ENCODE measurements at places on chromosomes 2 and 18.

- no peak for DNase-seq
These were observed 11.6 kb upstream of the ST3GAL5 start for GRCh38 chr2:85900366-85900765.

DNA sequence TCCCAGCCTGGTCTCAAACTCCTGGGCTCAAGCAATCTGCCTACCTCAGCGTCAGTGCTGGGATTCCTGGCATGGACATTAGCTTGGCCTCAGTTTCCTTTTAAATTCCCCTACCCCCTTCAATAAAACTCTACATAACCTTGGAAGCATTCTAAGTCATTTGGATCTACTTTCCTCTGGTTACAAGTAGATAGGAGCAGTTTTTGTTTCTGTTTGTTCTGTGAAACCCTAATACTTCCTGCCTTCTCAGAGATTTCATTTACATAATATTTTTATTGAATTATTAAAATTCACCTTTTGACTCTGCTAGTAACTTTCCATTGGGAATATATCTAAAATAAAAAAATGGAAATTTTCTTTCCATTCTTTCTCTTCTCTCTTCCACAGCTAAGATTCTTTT is 25.9 kb downstream of the GIGYF2 start:
- no peak for DNase-seq

- DNase-seq = no peak
These were observed 115.4 kb upstream of the PKDCC start for GRCh38 chr2:41932241-41933045.

GRCh38 chr2:16252891-16253290 is 312.5 kb downstream of the MYCN start:
- no peak for DNase-seq

DNA sequence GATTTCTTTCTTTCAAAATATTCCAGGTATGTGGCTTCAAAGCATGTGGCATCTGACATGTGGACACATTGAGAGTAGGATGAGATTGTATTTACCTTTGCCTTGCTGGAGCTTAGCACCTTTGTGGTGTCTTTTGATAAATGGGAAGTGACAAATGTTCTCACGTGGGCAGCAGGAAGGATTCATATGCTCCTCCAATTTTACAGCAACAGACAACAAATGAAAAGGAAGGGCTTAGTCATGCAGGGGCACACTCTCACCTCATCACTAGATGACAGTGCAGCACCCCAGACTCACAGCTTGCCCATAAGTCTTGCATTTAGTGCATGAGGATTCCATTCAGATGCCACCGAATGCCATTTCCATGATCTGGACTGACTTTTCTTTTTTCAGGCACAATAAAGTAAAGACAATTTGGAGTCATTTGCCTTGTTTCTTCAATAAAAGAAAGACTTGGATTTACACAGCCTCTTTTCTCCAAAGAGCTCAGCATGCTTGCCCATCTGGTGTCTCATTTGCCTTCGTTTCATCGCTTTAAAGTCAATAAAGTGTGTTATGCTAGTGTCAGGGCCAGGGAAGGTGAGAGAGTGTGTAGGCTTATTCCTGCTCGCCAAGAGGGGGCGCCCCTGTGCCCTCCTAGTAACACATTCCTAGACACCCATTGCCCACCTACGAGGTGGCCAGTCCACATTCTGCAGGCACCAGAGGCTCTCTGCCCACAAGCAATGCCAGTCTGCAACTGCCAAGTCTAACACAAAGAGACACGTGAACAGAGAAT is 39.6 kb upstream of the DAPL1 start:
- DNase-seq = no peak

DNA sequence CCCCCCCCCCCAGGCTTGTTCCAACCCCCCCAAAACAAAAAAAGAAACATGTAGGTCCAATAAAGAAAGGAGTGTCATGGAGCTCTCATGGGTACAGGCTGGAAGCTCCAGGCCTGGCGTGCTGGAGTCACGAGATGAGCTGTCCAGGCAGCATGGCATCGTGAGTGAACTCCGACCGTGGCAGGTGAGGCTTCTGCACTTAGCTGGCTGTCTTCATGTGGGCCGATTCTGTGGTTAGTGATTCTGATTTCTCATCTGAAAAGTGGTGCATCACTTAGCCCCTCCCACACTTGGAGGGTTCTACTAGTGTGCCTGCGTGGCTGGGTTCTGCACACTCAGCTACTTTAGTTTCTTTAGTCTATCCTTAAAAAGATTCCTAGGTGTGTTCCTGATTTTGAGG is 126.4 kb upstream of the MGAT5 start:
- DNase-seq = peak; percentile 63

DNA sequence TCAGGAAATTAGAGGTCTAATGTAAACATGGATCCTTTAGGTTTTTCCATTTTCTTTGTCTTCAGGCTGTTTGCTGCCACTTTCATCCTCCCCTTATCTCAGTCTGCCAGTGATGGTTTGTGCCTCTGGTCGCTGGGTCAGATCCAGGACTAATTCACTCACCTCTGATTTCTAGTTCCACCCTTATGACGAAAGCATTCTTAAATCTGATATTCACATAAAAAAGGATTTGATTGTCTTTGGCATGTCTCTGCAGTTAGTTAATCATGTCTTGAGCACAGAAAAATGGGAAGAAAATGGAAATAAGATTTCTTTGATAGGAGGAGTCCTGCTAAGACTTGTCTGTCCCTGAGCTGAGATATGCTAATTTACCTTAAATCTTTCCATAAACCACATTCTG is 4.6 kb downstream of the IL1RL1 start:
- DNase-seq = no peak

GRCh38 chr2:26018184-26019055 is 15.5 kb upstream of the RAB10 start:
- DNase-seq = no peak

- no peak for DNase-seq
These were observed 49.7 kb downstream of the TNS1 start for GRCh38 chr2:217953011-217953481.

DNA sequence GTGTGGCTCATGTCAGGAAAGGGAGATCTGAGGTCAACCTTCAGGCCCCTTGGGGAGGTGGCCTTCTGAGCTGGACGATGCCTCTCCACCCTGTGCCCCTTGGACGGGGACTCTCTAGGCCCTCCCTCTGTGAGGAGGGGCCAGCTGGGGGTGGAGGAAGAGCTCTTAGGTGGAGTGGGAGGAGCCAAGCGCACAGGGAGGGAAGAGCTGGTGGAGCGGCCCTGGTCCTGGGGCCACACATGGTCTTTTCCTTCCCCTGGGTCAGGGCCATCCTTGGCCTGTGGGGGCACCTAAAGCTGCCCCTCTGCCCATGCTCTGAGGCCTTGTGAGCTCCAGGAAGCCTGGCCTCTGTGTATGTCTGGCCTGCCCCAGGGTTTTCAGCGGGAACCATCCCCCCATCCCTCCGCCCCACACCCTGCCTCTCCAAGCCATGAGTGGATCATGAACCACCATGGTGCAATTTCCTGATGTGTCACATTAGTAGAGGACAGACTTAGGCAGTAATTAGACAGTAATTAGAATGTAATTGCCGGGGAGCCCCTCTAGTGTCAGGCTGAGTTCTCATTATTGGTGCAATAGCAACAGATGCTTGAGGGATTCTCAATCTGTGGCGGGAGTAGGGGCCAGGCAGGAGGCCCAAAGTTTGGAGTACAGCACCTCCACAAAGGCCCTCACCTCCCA is 63.0 kb downstream of the GLI2 start:
- DNase-seq = no peak

DNA sequence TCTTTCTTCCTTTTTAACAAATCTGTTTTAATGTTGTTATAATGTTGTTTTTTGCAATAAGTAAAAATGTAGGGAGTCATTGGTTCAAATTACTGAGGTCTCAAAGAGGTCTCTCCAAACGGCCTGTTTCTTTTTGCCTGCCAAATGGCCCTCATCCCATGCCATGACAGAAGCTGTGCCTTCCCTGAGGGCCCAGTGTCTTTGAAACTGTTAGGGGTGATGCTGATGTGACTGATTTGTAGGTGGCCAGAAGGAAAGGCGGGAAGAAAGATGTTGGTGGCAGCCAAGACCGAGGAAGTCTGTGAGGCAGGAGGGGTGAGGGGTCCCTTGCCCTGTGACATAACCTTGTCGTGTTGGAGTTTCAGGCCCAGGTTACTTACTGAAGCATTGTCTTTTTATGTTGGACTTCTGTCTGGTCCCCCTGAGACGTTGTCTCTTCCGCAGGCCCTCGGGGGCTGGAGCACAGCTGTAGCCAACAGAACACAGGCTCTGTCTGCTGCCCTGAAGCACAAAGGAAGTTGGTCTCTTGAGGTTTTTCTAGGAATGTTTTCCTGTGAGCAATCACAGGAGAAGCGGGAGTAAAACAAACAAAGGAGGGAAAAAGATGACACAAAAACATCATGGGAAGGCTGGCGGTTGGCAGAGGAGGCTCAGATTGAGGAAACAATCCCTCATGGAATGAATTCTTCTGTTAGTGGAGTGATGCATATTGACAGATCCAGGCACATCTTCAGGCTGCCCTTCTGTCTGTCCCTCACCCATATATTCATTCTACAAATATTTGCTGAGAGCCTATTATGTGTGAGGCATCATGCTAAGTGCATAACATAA is 4.9 kb upstream of the ST3GAL5 start:
- DNase-seq = no peak

- DNase-seq = no peak
These were observed 17.3 kb upstream of the ASXL2 start for GRCh38 chr2:25895610-25896009.

DNA sequence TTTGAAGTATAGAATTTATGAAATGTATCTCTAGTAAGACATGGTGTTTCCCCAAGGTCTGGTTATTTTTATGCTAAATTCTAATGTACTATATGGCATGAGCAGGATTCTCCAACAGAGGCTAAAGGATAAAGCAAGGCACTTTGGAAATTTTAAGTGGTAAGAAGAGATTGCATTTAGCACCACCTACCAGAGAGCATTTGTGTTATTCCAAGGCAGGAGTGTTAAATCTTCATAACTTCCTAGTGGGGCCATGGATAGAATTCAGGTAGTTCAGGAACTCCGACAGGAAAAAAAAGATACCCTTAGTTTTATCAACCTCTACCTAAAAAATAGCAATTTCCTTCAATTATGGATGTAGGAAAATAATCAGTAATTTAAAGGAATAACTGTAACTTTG is 497.4 kb upstream of the CRIM1 start:
- no peak for DNase-seq

- DNase-seq = no peak
These were observed 174.0 kb downstream of the ZFP36L2 start for GRCh38 chr2:43052204-43052943.

GRCh38 chr2:7593360-7593759 is 676.1 kb downstream of the RNF144A start:
- DNase-seq = no peak

DNA sequence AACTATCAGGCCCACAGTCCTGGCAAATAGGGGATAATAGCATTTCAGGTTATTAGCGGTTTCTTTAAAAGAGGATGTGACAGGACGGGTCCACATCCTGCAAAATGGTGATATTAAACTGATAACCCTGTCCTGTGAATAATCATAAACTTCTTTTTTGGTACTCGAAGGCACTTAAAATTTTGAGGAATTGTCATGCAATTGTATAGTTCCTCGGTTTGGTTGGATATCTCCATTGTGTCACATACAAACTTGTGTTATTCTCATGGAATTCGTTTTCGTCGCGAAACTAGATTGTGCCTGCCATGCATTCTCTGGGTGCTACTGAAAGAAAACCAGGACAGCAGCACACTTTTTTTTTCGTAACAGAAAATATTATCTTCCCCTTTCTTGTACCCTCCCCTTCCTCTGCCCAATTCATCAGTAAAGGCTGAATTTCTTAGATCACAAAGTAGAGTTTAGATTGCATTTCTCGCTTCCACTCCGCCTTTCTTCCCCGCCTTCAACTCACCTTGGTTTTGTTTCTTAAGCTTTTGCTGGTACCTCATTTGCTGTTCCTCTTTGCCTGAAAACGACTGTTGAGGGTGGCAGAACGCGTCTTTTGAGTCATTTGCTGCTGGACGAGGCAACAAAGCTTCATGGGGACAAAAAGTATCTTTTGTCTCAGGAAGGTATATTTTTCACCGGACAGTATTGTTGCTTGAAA is 1.3 kb downstream of the CERS6 start:
- peak; percentile 35 for DNase-seq

- DNase-seq = no peak
These were observed 17.8 kb upstream of the CPO start for GRCh38 chr2:206921529-206921928.

DNA sequence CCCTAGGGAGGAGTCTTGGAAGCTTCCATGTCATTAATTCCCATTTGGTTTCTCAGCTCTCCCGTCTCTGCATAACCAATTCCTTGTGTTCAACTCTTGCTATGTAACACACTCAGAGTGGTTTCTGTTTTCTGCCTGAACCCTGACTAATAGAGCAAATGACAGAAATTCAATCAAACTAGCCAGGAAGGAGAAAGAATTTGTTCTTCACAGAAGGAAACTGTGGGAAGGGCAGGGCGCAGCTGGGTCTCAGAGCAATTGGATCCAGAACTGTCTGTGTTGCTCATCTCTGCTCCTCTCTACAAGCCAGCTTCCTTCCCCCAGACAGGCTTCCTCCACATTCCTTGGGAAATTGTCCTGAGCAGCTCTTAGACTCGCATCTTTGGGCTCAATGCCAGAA is 269.8 kb downstream of the TNS1 start:
- DNase-seq = no peak

- DNase-seq = no peak
These were observed 67.3 kb downstream of the TMEM18 start for GRCh38 chr2:609881-610280.

GRCh38 chr2:99507937-99508818 is 18.4 kb upstream of the REV1 start:
- DNase-seq = no peak

- no peak for DNase-seq
These were observed 7.2 kb downstream of the NPC1 start for GRCh38 chr18:23578891-23579653.

DNA sequence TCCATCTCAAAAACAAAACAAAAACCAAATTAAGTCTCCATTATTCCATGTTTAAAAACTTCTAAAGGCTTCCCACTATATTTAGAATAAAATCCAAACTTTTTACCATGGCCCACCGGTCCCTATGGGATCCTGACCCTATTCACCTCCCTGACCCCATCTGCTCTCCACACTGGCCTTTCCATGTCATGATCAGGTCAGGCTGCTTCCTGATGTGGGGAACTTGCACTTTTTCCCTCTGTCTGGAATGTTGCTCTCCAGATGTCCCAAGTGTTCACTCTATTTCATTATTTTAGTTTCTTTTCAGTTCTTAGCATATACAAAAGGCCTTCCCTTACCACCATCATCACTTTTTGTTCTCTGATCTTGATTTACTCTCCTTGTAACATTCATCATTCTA is 7.5 kb upstream of the MTA3 start:
- DNase-seq = no peak

- DNase-seq = no peak
These were observed 36.9 kb upstream of the KLF11 start for GRCh38 chr2:10006236-10007161.
